ENCODE measurements at places on chromosomes 12 and 14. TPM values are rescaled to one million over a fixed set of nuclear protein-coding genes. Genes with fewer than 3 reads are reported as not detected.

DNA sequence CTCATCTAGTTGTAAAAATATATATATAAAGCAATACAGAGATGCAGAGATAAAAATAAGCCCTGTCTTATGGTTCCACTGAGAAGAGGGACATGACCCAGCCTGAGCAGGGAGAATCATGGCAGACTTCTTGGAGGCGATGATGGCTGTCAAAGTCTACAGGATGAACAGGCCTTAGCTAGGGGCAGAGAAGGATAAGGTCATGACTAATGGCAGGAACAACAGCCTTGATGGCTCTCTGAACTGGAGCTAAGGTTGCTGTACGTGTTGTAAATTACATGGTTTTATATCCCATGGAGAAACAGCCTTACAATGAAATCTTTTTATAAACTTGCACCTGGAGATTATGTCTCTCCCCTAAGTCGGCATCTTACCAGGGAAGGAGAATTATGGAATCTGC lies 32.4 kb downstream of the FOXN3 start:
- DNase-seq = no peak

DNA sequence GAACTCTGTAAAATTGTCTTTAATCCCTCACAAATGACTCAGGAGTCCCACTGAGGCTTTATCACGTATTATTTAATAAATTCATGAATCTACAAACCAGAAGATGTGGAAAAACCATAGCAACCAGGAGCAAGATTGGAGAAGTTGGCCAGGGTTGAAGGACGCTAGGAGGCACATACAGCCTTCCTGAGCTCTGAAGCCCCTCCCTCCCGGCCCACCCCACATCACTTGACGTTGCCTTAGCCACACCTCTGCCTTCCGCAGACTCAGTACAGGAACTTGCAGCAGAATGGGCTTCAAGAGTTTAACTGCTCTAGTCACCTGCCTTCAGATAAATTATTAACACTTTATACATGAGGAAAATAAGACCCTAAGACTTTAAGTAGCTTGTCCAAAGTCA lies 33.9 kb downstream of the SLC35F4 start:
- no peak for DNase-seq

Gene ARG2
- total RNA-seq = 13.4 TPM

GRCh38 chr12:127595506-127595905 lies 671.5 kb upstream of the TMEM132C start:
- no peak for DNase-seq

- DNase-seq = no peak
Observed at GRCh38 chr12:128790221-128790620, 33.5 kb downstream of the SLC15A4 start.

DNA sequence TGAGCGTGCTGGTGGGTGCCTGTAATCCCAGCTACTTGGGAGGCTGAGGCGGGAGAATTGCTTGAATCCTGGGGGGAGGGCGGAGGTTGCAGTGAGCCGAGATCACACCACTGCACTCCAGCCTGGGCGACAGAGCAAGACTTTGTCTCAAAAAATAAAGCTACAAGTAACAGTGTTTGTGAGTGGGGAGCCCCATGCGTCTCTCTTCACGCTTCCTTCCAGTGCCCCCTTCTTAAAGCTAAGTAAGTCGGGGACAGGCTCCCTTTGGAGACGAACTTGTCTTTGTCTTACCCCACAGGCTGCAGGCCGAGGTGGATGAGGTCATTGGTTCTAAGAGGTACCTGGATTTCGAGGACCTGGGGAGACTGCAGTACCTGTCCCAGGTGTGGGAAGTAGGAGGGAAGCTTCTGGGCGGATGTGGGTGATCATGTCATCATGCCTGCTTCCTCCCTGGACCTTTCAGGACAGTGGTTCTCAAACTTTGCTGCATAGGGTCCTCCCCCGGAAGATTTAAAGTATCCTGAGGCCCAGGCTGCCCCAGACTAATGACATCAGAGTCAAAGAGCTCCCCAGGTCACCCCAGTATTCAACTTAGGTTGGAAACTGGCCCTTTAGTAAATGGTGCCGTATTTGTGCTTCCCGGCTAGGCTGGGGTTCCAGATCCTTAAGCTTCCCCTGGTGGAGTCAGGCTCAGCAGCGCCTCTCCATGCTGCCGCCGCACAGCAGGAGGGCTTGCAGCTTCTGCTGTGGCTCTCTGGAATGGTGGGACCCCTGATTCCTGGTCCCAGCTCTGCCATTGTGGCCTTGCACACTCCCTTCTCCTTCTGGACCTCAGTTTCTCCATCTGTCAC lies 37.1 kb downstream of the CYP46A1 start:
- DNase-seq = no peak

Gene TPPP2
- 0.90 TPM for total RNA-seq
